ENCODE measurements at places on chromosomes 1 and 21.

DNA sequence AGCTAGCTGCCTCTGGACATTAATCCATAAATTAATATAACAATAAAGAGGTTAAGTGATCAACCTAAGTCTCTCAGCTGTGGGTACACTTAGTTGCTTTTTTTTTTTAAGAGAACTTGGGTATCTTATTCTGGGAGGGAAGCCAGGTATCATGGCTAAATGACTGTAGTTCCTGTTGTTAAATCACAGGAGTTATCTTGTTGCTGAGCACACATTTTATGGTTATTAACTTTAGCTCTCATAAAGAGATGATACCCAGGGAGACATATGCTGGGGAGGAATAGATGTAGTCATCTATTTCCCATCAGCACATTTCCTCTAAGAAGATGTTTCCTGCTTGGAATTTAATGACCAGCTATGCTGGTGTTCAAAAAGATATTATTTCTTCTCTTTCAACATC is 227.8 kb downstream of the PTGER3 start:
- DNase-seq = no peak

GRCh38 chr1:222034790-222035189 is 292.9 kb upstream of the DUSP10 start:
- no peak for DNase-seq

DNA sequence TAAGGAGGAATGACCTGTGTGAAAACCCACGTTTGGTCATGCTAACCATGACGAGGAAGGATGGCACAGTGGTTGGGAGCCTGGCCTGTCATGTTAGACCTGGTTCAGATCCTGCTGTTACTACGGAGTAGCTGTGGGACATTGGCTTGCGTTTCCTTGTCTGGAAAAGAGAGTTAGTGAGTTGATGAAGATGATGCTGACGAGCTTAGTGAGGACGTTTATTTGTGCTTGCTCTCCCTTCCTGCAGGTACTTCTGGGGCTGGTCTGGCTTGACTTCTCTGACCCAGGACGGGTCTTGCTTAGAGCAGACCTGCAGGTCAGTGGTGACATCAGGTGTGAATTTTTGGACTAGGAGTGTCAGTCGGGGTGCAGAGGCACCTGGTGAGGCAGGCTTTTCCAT is 14.7 kb downstream of the GALNT2 start:
- DNase-seq = no peak

GRCh38 chr1:199084293-199084692 is 445.5 kb downstream of the PTPRC start:
- DNase-seq = no peak

- DNase-seq = no peak
Measured at GRCh38 chr1:2861988-2862813, 60.7 kb upstream of the TTC34 start.

- DNase-seq = no peak
Measured at GRCh38 chr1:14061204-14061603, 361.2 kb downstream of the PRDM2 start.

- no peak for DNase-seq
Measured at GRCh38 chr1:204304067-204304466, 55.7 kb downstream of the PLEKHA6 start.

GRCh38 chr1:163771637-163772036 is 449.9 kb downstream of the NUF2 start:
- DNase-seq = no peak

DNA sequence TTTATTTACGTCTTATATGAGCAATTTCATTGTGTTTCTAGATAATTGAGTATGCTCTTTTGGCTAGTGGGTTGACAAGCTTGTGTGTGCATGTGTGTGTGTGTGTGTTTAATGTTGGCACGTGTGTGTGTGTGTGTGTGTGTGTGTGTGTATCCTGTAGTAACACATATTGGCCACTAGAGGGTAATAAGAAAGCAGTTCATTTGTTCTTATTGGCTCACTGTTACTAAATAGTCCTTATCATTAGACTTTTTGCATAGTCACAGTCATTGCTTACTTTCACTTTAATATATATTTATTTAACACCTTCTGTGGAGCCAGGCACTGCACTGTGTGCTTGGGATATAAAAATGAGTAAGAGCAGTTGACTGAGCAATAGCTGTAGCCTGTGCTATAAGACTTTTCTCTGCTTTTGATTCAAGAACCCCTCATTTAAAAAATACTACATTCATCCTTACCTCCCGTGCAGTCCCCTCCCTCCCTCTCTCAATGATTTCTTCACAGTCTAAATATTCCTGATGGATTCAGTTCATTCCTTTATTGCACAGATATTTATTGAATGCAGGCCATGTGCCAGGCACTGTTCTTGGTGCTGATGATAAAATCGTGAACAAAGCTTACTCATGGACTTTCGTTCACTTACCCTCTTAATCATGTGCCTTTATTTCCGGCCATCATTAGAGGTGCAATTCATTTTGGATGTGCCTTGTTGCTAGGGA is 96.7 kb downstream of the DYRK1A start:
- no peak for DNase-seq

GRCh38 chr1:160376525-160377131 is 9.8 kb downstream of the NHLH1 start:
- DNase-seq = peak; percentile 36

- no peak for DNase-seq
Measured at GRCh38 chr1:73160759-73161158, 878.4 kb upstream of the NEGR1 start.

DNA sequence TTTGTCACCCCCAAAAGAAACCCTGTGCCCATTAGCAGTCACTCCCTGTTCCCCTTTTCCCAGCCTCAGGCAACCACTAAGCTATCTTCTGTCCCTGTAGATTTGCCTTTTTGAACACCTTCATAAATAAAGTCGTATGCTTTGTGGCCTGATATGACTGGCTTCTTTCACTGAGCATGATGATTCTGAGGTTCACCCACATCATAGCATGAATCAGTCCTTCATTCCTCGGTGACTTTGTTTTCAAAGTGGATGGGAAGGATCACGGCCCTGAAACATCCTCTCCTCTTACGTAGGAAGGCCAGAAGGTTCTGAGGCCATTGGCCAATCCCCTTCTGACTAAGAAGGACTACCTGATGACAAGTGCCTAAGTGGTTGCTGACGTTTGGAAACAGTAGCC is 39.1 kb downstream of the NIPAL3 start:
- DNase-seq = no peak

- peak; percentile 47 for DNase-seq
Measured at GRCh38 chr1:229148041-229148671, 122.8 kb upstream of the RAB4A start.

GRCh38 chr1:10803971-10804820 is 7.8 kb upstream of the CASZ1 start:
- peak; percentile 77 for DNase-seq

DNA sequence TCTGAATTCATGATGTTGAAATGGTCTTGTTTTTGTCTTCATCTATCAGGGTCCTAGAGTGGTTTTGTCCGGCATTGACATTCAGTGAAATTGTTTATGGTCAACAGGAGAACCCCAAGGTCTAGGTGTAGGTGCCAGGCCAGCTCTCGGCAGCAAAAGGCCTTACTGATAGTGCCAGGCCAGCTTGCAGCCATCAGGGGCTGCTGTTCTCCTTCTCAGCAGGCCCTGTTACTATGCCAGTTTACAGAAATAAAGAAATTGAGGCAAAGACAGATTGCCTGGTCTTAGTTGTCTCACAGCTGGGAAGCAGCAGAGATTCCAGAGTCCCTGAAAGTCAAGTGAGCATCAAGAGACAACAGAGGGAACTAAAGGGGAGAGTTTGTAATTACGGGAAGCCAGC is 12.0 kb downstream of the HMGB4 start:
- no peak for DNase-seq

DNA sequence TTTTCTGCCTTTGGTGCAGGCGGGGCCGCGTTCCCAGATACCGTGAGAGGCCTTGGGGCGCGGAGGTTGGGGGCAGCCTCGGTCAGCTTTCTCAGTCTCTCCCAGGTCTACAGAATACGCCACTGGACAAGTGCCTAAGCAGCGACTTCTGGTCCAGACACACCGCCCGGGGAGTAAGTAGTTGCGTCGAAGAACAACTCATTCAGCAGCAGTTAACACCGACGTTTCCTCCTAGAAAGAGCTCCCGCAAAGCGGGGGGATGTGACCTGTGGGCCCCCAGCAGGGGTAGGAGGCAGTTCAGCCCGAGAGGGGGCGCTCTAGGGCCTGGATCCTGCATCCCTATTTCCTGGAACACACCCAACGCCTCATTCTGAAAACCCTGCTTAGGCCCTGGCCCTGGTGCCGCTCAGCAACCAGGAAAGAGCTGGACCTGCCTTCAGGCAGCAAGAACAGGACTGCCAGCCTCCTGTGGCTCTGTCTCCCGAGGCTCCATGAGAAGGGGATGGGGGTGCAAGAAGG is 6.5 kb upstream of the BARHL2 start:
- DNase-seq = peak; percentile 2

- peak; percentile 65 for DNase-seq
Measured at GRCh38 chr1:152110365-152110859, 4.8 kb downstream of the TCHH start.

DNA sequence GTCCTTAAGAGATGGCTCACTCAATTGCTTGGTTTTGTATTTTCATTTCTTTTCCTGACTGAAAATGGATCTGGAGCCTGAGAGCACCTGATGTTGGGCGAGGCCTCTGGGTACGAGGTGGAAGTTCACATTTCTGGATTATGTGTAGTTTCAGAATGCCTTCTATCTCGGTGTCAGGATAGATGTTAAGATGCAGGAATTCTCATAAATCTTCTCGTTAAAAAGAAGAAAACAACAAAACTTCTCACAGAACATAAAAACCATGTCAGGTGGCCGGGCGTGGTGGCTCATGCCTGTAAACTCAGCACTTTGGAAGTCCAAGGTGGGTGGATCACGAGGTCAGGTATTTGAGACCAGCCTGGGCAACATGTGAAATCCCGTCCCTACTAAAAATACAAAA is 101.8 kb downstream of the RHOU start:
- DNase-seq = no peak

DNA sequence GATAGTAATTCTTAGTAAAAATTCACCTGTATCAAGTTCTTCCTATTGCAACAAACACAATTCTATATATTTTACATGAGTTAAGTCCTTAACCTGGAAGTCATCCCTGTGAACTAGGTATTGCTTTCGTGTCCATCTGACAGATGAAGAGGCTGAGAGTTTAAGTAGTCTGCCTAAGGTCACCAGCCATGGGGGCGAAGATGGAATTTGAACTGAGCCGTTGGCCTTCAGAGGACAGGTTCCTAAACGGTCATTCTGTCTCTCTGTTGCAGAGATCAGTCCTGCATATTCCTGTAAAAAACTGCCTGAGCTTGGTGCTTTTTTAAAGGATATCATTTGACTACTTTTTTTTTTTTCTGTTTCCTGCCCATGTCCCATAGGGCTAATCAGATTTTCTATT is 10.2 kb upstream of the POFUT2 start:
- no peak for DNase-seq

- no peak for DNase-seq
Measured at GRCh38 chr1:203934027-203934426, 72.6 kb downstream of the SNRPE start.

- DNase-seq = no peak
Measured at GRCh38 chr21:46325073-46325912, 1.3 kb downstream of the PCNT start.

- no peak for DNase-seq
Measured at GRCh38 chr1:6331543-6332273, 61.9 kb downstream of the ACOT7 start.

GRCh38 chr1:97581614-97582051 is 339.2 kb downstream of the DPYD start:
- no peak for DNase-seq

DNA sequence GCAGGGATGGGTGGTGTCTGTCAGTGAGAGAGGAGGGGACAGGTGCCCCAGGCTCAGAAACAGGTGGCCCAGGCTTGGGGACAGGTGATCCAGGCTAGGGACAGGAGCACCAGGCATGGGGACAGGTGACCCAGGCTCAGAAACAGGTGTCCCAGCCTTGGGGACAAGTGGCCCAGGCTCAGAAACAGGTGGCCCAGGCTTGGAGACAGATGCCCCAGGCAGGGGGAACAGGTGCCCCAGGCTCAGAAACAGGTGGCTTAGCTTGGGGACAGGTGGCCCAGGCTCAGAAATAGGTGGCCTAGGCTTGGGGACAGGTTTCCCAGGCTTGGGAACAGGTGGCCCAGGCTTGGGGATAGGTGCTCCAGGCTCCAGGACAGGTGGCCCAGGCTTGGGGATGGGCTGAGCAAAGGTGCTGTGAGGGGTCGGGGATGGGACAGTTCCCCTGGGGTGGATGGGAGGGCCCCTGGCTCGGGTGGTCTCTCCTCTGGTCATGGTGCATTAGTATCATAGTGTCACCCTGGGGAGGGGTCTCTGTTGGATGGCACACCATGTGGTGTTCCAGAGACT is 87.7 kb upstream of the C1orf174 start:
- DNase-seq = no peak

GRCh38 chr21:23496729-23497128 is 2110.6 kb downstream of the MRPL39 start:
- DNase-seq = no peak

DNA sequence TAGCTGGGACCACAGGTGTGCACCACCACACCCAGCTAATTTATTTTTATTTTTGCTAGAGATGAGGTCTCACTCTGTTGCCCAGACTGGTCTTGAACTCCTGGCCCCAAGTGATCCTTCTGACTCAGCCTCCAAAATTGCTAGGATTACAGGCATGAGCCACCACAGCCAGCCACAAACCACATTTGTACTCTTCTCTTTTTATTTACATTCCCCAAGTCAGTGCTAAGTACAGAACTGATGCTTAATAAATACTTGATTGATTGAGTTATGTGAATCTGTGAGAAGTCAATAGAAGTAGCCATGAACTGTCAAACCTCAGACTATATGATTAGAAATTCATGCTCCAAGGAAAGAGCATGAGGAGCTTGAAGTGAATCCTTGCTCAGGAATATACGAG is 48.5 kb upstream of the S1PR1 start:
- DNase-seq = no peak

- no peak for DNase-seq
Measured at GRCh38 chr1:99665212-99665611, 19.3 kb downstream of the PALMD start.

DNA sequence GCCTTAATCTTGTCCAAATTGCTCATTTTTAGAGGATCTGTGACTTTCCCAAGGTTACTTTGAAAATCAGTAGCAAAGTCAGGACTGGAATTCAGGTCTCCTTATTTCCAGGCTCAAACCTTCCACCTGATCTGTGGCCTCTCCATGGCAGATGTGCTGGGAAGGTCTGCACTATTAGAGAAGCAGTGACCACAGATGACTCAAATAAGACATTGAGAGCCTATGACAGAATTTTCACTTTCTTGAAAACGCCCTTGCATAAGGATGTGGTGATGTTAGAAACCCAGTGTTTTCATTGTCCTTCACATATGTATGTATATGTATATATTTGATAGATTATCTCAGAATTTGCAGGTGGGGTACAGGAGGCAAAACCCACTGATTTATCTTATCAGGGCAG is 45.3 kb downstream of the TTC39A start:
- no peak for DNase-seq

DNA sequence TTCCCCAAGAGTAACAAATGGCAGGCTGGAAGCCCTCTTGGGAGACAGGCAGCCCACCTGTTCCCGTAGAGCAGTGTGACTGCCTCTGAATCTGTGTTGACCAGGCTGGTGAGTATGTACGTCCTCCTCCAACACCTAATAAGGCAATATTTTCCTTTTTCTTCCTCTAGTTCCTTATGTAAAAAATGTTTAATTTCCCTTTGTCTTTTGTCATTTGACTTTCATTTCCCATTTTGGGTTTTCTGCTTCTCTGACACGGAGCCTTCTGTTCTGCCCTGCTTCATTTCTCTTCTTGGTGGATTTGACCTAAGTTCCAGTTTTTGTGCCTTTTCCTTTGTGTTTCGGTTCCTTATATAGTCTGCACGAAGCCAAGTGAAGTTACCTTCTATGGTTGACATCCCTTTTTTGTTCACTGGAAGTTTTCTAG is 65.8 kb upstream of the ATF3 start:
- DNase-seq = no peak
